ENCODE measurements at places on chromosomes 1 and 21.

GRCh38 chr21:29696937-29697336 is 242.9 kb downstream of the GRIK1 start:
- no peak for DNase-seq

- DNase-seq: peak; percentile 31
These were observed at the start of gene ACTN2 for GRCh38 chr1:236685917-236686814. TSS of gene ACTN2 (plus strand) at chr1:236686499. CDS start at chr1:236686674, 175 bp downstream.

- no peak for DNase-seq
These were observed 296.3 kb downstream of the PTBP2 start for GRCh38 chr1:97017895-97018294.

GRCh38 chr1:9787702-9788101 is 36.1 kb downstream of the CLSTN1 start:
- peak; percentile 19 for DNase-seq

- DNase-seq: no peak
These were observed 716 bp downstream of the CTBS start for GRCh38 chr1:84573481-84573966.

- DNase-seq: no peak
These were observed 122.0 kb downstream of the BEND5 start for GRCh38 chr1:48654606-48655210.

DNA sequence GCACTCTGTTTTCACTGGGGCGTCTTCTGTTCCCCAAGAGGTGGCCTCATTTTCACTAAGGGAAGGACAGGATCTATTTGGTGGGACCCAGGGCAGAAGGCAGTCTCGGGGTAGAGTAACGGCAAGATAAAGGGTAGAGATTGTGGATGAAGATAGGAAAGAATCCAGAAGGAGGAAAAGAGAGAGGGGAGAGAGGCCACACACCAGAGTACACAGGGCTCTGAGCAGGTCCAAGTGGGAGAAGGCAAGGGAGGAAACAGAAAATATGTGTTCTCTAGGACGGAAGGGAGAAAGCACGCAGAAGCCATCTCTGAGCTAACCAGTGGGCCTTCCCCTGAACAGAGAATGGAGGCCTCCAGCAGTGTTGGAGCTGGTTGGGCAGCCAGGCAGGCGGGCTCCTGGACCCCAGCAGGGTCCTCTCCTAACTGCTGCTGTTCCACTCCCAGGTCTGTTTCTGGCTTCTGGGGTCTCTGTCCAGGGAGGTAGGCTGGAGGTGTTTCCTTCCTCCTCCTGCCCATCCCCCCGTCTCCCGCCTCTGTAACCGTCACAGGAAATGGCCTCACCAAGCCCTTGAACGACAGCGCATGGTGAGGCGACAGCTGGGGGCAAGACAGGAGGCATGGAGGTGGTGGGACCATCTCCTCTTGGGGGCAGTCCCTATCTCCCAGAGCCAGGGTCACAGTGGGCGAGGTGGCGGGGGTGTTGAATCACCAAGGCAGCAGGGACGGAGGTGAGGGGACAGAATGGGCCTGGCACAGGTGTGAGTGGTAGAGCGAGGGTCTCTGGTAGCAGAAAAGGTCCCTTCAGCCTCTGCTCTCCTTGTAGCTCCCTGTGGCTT is 649 bp downstream of the PTPN7 start:
- no peak for DNase-seq

DNA sequence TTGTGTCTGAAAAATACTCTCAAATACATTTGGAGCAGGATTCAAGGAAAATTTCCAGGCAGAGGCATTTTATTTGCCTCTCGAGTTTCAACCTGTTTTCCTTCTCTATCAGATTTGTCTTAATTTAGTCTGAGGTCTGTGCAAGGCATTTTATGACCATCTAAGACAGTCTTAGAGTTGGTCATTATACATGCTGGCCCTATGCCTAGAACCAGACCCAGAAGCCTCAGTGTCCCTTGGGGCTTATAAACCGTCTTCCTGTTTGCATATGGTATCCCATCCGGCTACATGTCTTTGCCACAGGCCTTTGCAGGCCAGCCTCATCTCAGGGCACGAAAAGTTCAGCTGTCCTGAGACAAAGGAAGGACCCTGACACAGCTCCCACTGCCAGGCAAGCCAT is 346.1 kb downstream of the SIPA1L2 start:
- DNase-seq: no peak

DNA sequence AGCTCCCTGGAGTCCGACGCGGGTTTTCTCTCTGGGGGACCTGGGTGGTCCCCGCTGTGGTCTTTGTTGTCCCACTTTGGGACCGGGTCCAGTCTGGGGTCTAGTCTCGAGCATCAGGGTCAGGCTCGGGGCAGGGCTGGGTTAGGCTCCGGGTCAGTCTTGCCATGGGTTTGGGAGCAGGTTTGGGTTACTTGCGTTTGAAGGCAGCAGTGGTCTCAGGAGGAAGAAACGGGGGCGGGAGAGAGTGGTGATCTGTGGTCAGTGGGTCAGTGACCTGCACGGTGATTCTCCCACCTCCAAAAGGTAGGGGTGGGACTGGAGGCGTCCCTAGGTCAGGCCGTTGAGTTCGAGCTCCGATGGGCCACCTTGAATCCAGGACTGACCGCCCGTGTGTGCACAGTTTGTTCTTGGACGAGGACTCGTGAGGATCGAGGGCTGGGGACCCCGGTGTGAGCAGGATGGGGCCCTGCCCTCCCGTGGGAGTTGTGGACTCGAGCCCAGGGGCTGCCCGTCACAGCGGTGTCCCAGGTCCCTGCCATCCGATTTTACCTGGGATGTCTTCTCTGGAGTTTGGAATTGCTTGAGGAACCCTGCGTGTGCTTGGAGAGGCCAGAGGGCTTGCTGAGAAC is 2.3 kb downstream of the B3GALT6 start:
- DNase-seq: no peak

DNA sequence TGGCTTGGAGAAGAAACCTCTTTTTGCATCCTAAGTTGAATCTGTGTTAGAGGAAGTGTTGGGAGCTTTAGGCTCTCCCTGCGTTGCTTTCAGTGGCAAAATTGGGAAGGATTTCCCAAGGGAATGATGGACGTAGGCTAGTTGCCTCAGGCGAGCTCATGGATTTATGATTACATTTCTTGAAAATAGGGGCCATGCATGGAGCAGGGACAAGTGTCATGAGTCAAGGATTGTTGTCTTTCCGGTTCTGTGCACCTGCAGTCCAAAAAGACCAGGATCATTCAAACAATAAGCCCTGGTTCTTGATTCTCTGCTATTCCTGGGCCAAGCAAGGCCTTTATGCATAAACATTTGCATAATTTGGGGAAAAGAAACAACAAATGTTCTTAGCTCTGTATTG is 7.1 kb downstream of the MAN1C1 start:
- no peak for DNase-seq

DNA sequence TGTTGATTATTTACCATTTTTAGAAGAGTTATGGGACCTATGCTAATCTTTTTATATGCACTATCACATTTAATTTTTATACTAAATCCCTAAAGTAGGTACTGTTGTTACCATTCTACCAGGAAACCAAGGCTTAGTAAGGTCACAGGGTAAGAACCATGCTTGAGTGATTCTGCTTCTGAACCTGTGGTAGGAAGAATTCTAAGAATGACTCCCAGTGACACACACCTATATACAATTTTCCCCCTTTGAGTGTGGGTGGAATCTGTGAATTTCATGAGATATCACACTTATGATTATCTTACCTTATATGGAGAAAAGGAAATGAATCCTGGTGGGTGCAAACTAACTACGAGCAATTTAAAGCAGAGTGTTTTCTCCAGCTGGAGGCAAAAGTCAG is 391.0 kb downstream of the USH2A start:
- DNase-seq: no peak

DNA sequence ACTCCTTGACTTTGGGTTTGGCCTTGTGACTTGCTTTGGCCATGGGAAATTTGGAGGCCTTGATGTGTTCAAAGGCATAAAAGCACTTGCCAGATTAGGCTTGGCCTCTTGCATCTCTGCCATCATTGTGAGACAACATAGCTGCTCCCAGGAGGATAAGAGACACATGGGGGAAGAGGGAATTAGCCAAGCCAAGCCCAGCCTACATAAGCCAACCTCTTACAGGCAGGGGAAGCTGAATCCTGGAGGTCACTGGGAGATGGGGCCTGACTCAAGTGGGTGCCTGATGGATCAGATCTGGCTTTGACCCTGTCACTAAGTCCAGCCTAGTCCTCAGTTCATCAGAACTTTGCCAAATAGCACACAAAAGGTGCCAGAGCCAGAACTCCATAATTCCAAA is 37.6 kb upstream of the HMGB4 start:
- DNase-seq: no peak

- DNase-seq: no peak
These were observed 894.7 kb downstream of the ADGRL2 start for GRCh38 chr1:82695443-82695842.

- DNase-seq: no peak
These were observed 114.0 kb upstream of the RAB4A start for GRCh38 chr1:229156872-229157271.

GRCh38 chr1:51282605-51283004 is 46.5 kb downstream of the RNF11 start:
- DNase-seq: no peak

DNA sequence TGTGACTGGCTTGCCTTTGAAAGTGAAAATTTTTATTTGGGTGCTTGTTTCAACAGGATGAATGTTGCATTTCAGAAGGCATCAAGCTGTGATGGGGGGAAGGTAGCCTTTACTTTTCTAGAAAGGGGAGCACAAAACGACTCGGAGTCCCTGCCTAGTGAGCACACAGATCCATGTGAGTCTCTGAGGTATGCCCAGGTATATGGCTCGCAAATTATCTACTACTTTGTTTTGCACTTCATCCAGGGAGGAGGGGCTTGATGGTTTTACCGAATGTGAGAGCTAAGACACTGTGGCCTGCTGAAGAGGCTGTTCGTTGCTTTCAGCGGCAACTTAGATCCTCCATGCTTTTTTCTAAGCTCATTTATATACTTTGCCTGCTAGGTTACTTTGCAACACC is 537.7 kb upstream of the PTBP2 start:
- no peak for DNase-seq

- DNase-seq: no peak
These were observed 34.8 kb downstream of the KPNA6 start for GRCh38 chr1:32142446-32143301.

DNA sequence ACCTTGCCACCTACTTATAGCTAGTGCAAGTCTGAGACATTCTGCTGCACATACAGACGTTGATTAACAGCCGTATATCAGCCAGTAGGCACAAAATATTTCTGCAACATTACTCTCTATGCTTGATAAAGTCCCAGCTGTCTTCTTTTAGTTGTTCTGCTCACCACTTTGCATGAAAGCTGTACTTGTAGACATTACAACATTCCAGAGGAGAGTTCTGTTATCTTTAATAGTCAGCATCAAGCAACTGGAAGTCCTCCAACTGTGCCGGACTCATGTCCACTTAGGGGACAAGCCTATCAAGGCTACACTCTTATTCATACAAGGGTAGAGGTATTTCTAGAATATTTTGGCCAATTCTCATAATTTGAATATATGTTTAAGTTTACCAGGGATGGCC is 50.0 kb downstream of the CACHD1 start:
- no peak for DNase-seq

- no peak for DNase-seq
These were observed 152.0 kb upstream of the HMCN1 start for GRCh38 chr1:185581961-185582725.
